Heart right ventricle (tissue), 16 donors: ENCODE measurements at places on chromosomes 11 and 22. TPM values are rescaled to one million over a fixed set of nuclear protein-coding genes. Genes with fewer than 3 reads are reported as not detected.
A peak's percentile ranks its signal among the peaks of the same experiment; 100 is the strongest.

Gene KCNJ5
- total RNA-seq: 8.4 TPM

Gene DNAJB7
- not detected for total RNA-seq

Gene IGLL5
- not detected for total RNA-seq

Gene DAGLA
- total RNA-seq: 3.3 TPM

Gene TSPAN32
- 26.9 TPM for total RNA-seq

Gene TRIM21
- 7.3 TPM for total RNA-seq

Gene CACNA1I
- not detected for total RNA-seq

Gene MMP12
- not detected for total RNA-seq

Gene OR51B2
- total RNA-seq: not detected

- H3K4me3 ChIP-seq: no peak overlapping the region
- no peaks in the 10 kb centered on the region for H3K36me3 ChIP-seq
- DNase-seq: no peak
- no peak overlapping the region for H3K27ac ChIP-seq
- no peaks in the 10 kb centered on the region for H3K4me1 ChIP-seq
- no peaks in the 10 kb centered on the region for H3K27me3 ChIP-seq
Measured at GRCh38 chr11:126647735-126648134, 292.2 kb downstream of the ST3GAL4 start.

- H3K36me3 ChIP-seq: peaks cover 96% of the 10 kb centered on the region
- DNase-seq: no peak
- no peak overlapping the region for H3K27ac ChIP-seq
- peaks cover 51% of the 10 kb centered on the region for H3K4me1 ChIP-seq
- no peaks in the 10 kb centered on the region for H3K27me3 ChIP-seq
Measured at GRCh38 chr22:32858121-32858703, 56.7 kb downstream of the TIMP3 start.

- DNase-seq: peak; percentile 60
- H3K4me3 ChIP-seq: peak within 1 kb of the TSS; percentile 72
- peak within 1 kb of the TSS; percentile 91 for H3K27ac ChIP-seq
- H3K4me1 ChIP-seq: peaks cover 21% of the 10 kb centered on the region
- H3K36me3 ChIP-seq: peaks cover 24% of the 10 kb centered on the region
Measured at GRCh38 chr11:65872586-65873317, at the start of gene EFEMP2. Gene EFEMP2 (minus strand): TSS chr11:65872800. CDS start chr11:65872354, 446 bp downstream.

- no peak for DNase-seq
- H3K4me3 ChIP-seq: no peak overlapping the region
- no peak overlapping the region for H3K27ac ChIP-seq
- no peaks in the 10 kb centered on the region for H3K36me3 ChIP-seq
- H3K4me1 ChIP-seq: no peaks in the 10 kb centered on the region
Measured at GRCh38 chr11:101019870-101020269, 109.7 kb downstream of the PGR start.

GRCh38 chr11:2929531-2929949 is 320 bp upstream of the PHLDA2 start:
- peaks cover 19% of the 10 kb centered on the region for H3K4me1 ChIP-seq
- H3K27ac ChIP-seq: peak overlapping the region; percentile 84
- H3K27me3 ChIP-seq: peaks cover 39% of the 10 kb centered on the region
- peak overlapping the region; percentile 52 for H3K4me3 ChIP-seq

- H3K27ac ChIP-seq: no peak overlapping the region
- H3K4me3 ChIP-seq: no peak overlapping the region
- no peaks in the 10 kb centered on the region for H3K36me3 ChIP-seq
Measured at GRCh38 chr11:8793114-8793777, 110.7 kb downstream of the RPL27A start.

- H3K27ac ChIP-seq: peak overlapping the region; percentile 68
- peaks cover 59% of the 10 kb centered on the region for H3K4me1 ChIP-seq
- no peak overlapping the region for H3K4me3 ChIP-seq
- DNase-seq: no peak
- H3K27me3 ChIP-seq: no peaks in the 10 kb centered on the region
- no peaks in the 10 kb centered on the region for H3K36me3 ChIP-seq
Measured at GRCh38 chr22:21818487-21819182, 48.8 kb downstream of the MAPK1 start.

DNA sequence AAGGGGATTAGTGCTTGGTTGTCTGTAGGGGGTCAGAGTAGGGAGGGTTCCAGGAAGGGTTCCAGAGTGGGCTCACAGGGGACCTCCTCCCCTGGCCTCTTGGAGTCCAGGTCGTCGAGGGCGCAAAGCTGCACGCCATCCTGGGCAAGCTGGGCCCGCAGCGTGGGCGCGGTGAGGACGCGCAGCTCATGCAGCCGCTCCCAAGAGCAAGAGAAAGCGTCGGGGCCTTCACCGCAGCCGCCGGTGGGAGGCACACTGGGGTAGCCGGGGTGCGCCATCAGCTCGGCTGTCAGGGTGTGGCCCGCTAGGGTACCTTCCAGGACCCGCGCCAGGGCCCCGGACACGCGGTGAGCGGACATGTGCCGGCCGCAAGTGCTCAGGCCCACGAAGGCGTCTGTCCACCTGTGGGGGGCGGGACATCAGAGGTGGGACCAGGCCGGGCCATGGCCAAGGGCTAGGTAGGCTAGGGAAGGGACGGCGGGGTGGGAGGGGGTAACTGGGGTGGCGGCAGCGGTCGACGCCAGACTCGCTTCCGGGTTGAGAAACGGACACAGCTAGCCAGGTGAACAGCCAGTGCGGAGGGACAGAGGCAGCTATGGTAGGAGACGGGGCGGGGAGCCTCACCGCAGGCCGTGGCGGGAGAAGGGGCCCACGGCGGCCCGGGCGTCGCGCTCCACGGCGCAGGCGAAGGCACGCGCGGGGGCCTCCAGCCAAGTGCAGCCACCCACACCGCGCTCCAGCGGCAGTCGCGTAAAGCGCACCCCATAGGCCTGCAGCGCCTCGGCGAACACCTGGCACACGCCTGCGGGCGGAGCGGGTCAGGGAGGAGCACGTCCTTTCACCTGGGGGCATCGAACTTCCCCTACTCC is 1.2 kb downstream of the YDJC start:
- peak overlapping the region; percentile 79 for H3K4me3 ChIP-seq
- H3K27me3 ChIP-seq: no peaks in the 10 kb centered on the region
- peaks cover 43% of the 10 kb centered on the region for H3K4me1 ChIP-seq
- peak overlapping the region; percentile 17 for H3K27ac ChIP-seq

GRCh38 chr22:30029512-30029911 is 50.8 kb upstream of the HORMAD2 start:
- H3K36me3 ChIP-seq: no peaks in the 10 kb centered on the region
- no peaks in the 10 kb centered on the region for H3K27me3 ChIP-seq
- no peak overlapping the region for H3K4me3 ChIP-seq
- no peak for DNase-seq

DNA sequence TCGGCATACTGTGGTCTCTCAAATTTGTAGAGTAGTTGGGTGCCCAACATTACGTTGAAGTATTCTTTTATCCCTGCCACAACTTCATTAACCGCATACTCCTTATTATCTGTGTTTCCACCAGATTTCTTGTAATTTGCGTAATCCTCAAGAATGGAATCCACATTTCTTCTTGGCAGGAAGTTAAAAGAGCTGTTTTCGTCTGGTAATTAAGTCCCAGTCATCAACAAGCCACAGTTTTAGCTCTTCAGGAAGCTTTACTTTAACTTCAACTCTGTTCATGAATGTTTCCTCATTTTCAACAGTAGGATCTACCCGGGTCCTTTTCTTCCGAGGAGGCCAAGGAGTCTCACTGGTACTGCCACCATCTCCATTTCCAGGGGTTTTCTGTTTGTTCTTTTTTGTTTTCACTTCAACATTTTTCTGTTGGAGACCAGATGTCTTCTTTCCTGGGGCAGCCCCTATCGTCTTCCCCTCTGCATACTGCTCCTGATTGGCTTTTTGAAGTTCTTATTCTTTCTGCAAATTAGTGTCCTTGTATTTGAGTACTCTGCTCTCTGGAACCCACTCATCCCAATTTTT is 30.3 kb downstream of the PDE3B start:
- no peak overlapping the region for H3K27ac ChIP-seq
- H3K4me3 ChIP-seq: no peak overlapping the region
- H3K36me3 ChIP-seq: no peaks in the 10 kb centered on the region
- H3K27me3 ChIP-seq: no peaks in the 10 kb centered on the region
- DNase-seq: no peak

- no peak overlapping the region for H3K4me3 ChIP-seq
- peak; percentile 52 for DNase-seq
- H3K27ac ChIP-seq: no peak overlapping the region
- H3K36me3 ChIP-seq: no peaks in the 10 kb centered on the region
- no peaks in the 10 kb centered on the region for H3K27me3 ChIP-seq
Measured at GRCh38 chr22:22942511-22943329, 55.1 kb downstream of the IGLL5 start.

DNA sequence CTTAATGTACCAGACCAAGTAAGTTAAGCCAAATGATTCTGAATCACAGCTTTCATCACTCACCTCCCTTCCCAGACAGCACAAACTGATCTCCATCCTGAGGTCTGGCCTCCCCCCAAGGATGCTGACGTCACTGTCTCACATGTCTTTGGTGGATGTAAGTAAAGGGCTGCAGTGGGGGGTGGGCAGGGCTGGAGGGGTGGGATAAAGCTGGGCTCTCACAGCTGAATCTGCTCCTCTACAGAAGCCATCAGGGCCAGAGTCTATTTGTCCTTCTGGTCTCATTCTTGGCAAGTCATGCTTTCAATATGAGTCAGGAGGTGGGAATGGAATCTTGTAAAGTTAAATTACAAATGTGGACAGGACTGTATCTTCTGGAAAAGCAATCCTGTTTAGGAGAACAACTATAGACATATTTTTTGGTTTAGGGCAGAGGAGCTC is 32.7 kb downstream of the P4HA3 start:
- no peaks in the 10 kb centered on the region for H3K36me3 ChIP-seq
- no peak overlapping the region for H3K27ac ChIP-seq
- H3K4me1 ChIP-seq: peaks cover 6% of the 10 kb centered on the region
- DNase-seq: peak; percentile 19
- H3K27me3 ChIP-seq: no peaks in the 10 kb centered on the region
- no peak overlapping the region for H3K4me3 ChIP-seq

DNA sequence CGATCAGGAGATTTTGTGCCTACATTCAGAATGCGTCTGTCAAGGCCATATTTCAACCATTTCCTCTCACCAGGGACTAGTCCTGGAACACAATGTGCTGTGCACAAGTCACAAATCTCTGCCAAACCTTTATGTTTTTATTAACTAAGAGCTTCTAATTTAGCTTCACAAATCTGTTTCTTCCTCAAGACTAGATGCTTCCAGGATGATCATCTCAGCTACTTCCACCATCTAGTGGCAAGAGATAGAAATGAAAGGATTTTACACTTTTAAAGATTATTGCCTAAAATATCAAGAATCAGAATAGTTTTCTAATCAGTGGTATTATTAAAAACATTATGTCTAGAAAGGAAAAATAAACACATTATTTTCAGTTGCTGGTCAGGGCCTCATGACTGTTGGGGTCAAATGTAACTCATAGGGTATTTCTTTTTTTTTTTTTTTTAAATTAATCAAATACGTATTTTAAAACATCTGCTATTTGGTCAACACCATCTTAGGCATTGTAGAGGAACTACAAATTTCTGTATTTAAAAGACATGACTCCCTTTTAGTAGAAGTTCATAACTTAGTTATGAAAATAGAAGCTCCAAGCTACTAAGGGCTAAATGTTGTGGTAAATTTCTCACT is 1102.6 kb downstream of the DLG2 start:
- no peak overlapping the region for H3K27ac ChIP-seq
- H3K27me3 ChIP-seq: no peaks in the 10 kb centered on the region
- no peaks in the 10 kb centered on the region for H3K4me1 ChIP-seq
- H3K4me3 ChIP-seq: no peak overlapping the region
- no peak for DNase-seq

DNA sequence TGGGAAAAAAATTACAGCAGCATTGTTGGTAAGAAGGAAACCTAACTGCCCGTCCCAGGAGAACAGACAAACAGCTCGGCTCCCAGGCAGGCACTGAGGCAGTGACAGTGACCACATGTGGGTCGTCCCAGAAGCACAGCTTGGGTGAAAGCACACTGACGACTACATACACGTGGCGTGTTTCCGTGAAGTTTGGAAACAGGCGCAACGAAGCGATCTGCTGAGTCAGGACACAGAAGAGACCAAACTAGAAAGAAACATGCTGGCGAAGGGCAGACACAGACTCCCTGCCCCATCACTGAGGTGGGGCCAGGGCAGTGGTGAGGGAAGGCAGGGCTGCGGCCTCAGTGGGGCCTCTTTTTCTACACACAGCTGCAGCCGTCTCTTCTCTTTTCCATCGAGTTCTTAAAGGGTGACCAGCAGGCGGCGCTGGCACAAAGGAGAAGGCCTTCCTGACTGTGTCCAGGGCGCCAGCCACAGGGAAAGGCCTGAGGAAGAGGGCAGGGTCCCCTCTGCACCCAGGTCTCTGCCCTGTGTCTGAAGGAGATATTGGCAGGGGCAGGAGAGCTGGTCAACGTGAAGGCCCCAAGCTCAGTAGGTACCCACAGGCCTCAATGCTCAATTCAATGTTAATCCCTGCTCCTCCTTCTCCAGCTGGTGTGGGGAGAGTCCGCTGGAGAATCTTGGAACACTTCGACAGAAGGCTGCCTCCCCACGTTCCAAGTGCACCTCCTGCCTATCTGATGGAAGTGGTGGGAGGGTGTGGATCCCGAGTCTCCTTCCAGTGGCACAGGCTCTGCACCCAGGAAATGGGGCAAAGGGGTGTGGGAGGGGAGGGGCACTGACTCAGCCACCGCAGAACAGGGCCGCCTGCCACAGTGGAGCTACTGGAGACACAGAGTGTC is 19.9 kb downstream of the CARS1 start:
- no peak overlapping the region for H3K4me3 ChIP-seq
- H3K36me3 ChIP-seq: peaks cover 10% of the 10 kb centered on the region
- H3K4me1 ChIP-seq: peaks cover 5% of the 10 kb centered on the region
- H3K27me3 ChIP-seq: no peaks in the 10 kb centered on the region

DNA sequence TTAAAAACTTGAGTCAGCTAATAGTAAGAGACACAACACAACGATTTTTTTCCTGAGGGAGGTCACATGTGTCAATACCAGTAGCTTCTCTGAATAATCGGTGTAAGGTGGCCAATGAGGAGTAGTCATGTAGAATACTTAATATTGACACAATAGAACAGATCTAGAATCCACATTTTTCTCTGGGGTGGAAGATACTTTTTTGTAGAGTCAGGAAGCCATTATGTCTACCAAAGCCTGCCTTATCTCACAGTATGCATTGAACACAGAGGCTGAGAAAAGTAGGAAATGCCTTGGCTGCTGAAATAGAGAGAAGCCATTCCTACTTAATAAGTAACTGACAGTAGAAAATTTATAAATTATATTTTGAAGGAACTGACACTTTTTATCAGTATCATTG is 725.0 kb downstream of the METTL15 start:
- no peak for DNase-seq
- H3K36me3 ChIP-seq: no peaks in the 10 kb centered on the region
- H3K27me3 ChIP-seq: no peaks in the 10 kb centered on the region
- H3K4me3 ChIP-seq: no peak overlapping the region
- H3K27ac ChIP-seq: no peak overlapping the region

GRCh38 chr11:120898568-120898967 is 125.3 kb upstream of the TBCEL start:
- no peak overlapping the region for H3K4me3 ChIP-seq
- no peak for DNase-seq
- H3K36me3 ChIP-seq: no peaks in the 10 kb centered on the region
- peaks cover 22% of the 10 kb centered on the region for H3K27me3 ChIP-seq

DNA sequence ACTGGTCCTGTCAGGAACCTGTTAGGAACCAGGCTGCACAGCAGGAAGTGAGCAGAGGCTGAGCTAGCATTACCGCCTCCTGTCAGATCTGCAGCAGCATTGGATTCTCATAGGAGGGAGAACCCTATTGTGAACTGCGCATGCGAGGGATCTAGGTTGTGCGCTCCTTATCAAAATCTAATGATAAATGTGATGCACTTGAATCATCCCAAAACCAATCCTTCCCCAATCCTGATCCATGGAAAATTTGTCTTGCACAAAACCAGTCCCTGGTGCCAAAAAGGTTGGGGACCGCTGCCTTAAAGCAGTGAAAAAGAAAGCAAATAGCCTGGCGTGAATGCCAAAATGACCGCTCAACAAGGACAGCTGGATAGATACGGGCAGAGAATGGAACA is 1.9 kb upstream of the ARAP1 start:
- DNase-seq: no peak
- H3K27me3 ChIP-seq: no peaks in the 10 kb centered on the region
- no peak overlapping the region for H3K27ac ChIP-seq
- peaks cover 18% of the 10 kb centered on the region for H3K36me3 ChIP-seq
- H3K4me3 ChIP-seq: no peak overlapping the region
